ENCODE measurements at places on chromosomes 7 and 10. TPM values are rescaled to one million over a fixed set of nuclear protein-coding genes. Genes with fewer than 3 reads are reported as not detected.

GRCh38 chr10:126595160-126595559, 75.3 kb downstream of the C10orf90 start:
- no peak overlapping the region for H3K27ac ChIP-seq
- H3K27me3 ChIP-seq = no peaks in the 10 kb centered on the region
- DNase-seq = no peak
- H3K36me3 ChIP-seq = no peaks in the 10 kb centered on the region
- no peak overlapping the region for H3K4me3 ChIP-seq

DNA sequence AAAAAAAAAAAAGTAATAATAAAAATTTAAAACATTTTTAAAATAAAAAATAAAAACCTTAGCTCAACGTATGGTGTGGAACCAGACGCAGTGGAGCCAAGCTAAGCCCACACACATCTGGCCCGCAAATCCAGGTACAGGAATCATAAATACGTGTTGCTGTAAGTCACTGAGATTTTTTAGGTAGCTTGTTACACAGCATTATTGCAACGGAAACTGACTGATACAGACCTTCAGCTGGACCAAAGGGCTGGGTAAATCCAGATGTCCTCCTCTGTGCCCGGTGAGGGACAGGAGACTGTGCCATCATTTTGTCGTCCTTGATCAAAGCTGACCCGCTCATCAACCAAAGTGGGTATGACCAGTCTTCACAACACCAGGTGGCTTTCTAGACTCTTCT, 104.9 kb downstream of the TMEM130 start:
- no peaks in the 10 kb centered on the region for H3K4me1 ChIP-seq
- no peaks in the 10 kb centered on the region for H3K36me3 ChIP-seq
- no peaks in the 10 kb centered on the region for H3K27me3 ChIP-seq
- no peak overlapping the region for H3K27ac ChIP-seq
- DNase-seq = no peak

- H3K27me3 ChIP-seq = no peaks in the 10 kb centered on the region
- no peak overlapping the region for H3K4me3 ChIP-seq
- no peak overlapping the region for H3K27ac ChIP-seq
- no peaks in the 10 kb centered on the region for H3K36me3 ChIP-seq
- DNase-seq = no peak
These were observed 268.3 kb downstream of the ARHGAP12 start for GRCh38 chr10:31660300-31660699.

- H3K4me1 ChIP-seq = no peaks in the 10 kb centered on the region
- no peak for DNase-seq
- no peaks in the 10 kb centered on the region for H3K36me3 ChIP-seq
These were observed 27.1 kb upstream of the SEMA3C start for GRCh38 chr7:80945976-80946375.

DNA sequence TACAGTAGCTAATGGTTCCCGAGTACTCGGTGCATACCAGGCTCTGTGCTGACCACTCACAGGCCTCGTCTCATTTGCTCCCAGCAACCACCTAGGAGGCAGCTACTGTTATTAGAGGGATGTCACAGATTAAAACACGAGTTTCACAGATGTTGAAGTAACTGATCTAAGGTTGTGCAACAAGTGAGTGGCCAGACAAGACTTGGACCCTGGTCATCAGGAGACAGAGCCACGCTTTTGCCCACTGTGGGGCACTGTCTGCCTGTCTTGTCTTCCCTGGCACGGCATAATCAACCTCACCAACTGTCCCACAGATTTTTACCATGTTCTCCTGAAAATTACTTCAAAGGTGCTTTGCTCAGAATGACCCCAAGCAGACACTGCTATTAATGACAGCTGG, 111.6 kb upstream of the HABP2 start:
- no peaks in the 10 kb centered on the region for H3K4me1 ChIP-seq
- DNase-seq = no peak
- no peak overlapping the region for H3K27ac ChIP-seq
- no peaks in the 10 kb centered on the region for H3K36me3 ChIP-seq

DNA sequence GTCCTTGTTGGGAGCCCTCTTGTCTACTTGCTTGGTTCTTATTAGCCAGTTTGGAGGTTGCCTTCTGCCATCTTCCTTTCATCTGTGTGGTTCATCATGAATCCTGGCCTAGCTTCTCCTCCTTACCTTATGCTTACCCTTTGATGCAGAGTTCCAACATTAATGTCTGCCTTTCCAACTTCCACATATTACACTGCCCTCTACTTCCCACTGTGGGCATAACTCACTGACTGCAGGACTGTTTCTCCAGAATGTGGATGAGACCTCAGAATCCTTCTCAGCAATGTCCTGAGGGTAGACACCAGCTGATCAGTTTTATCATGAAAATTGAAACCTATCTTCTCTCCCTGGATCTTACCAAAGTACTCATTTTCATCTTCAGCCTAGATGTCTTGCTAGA, 491.0 kb downstream of the LRMDA start:
- no peak overlapping the region for H3K27ac ChIP-seq
- DNase-seq = no peak
- H3K36me3 ChIP-seq = no peaks in the 10 kb centered on the region
- no peaks in the 10 kb centered on the region for H3K4me1 ChIP-seq
- H3K27me3 ChIP-seq = no peaks in the 10 kb centered on the region
- no peak overlapping the region for H3K4me3 ChIP-seq

DNA sequence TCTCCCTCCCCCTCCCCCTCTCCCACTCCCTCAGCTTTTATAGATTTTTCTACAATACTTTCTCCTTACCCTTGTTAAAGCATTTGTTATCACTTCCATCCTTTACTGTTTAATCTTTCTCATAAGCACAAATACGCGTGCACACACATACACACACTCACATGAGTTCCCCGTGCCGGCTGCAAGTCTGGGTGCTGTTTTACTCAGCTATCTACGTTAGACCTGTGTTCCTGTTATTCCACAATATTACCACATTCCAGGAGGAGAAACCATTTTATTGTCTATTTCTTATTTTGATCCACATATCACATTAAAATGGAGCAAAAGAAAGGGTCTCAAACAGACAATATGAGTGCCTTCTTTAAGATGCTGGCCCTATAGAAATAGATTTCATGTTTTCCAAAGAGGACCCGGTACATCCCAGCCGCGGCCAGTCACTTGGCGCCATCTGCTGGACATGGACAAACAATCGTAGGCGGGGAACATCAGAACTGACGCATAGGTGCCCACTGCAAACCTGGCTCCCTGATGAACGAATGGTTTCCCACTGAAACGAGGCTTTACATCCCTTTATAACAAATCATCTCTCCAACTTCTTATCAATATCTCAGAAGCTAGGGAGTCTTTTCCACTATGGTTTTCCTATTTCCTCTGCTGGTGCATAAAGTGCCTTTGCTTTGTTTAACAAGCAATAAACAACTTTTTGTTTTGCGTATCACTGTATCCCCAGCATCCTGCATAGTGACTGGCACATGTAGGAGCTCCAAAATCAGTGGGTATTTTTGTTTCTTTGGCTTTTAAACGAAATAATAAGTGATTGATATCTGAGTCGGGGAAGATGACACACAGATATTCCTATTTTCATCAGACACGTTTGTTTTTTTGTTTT, 25.2 kb upstream of the OPTN start:
- peak; percentile 25 for DNase-seq
- no peaks in the 10 kb centered on the region for H3K36me3 ChIP-seq
- no peaks in the 10 kb centered on the region for H3K27me3 ChIP-seq
- peaks cover under 1% of the 10 kb centered on the region for H3K4me1 ChIP-seq
- H3K4me3 ChIP-seq = no peak overlapping the region

GRCh38 chr10:88920198-88920597, 32.4 kb downstream of the ACTA2 start:
- H3K4me1 ChIP-seq = no peaks in the 10 kb centered on the region
- no peaks in the 10 kb centered on the region for H3K27me3 ChIP-seq
- H3K4me3 ChIP-seq = no peak overlapping the region
- no peak overlapping the region for H3K27ac ChIP-seq
- H3K36me3 ChIP-seq = no peaks in the 10 kb centered on the region
- DNase-seq = no peak

DNA sequence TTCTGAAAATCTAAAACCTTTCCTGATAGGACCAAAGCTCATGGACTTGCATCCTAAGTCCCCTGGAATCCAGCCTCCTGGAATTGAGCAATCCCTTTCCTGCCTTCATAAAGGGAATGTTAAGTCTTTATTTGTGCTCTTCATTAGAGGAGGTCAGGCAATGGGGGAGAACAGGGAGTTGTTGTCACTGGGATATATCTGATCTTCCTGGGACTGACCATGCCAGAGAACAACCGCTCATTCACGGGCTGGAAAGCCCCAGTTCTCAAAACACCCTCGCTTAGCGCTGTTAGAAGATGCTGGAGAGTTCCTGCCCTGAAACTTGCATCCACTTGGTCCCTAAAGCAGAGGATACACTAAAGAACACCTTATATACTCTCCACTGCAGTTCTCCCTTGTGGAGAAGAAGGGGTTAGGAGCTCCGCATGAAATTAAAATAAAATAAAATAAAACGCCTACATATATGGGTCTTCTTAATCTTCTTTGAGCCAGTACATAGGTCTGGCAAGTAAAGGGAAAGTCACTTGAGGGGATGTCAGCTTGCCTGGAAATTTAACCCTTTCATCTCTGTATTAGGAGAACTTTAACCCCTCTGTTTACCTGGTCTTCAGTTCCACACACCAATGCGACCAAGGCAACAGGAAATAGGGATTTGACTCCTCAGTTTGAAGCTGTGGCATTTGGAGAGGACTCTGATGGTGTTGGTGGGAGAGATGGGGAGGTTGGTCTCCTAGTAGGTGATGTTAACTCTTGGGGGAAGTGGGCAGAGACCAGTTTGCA, 1.2 kb downstream of the SORCS1 start:
- no peaks in the 10 kb centered on the region for H3K36me3 ChIP-seq
- peak overlapping the region; percentile 59 for H3K4me3 ChIP-seq
- no peak overlapping the region for H3K27ac ChIP-seq
- no peak for DNase-seq
- peaks cover 12% of the 10 kb centered on the region for H3K4me1 ChIP-seq

GRCh38 chr10:98097175-98097574, 37.3 kb upstream of the R3HCC1L start:
- no peak overlapping the region for H3K4me3 ChIP-seq
- no peaks in the 10 kb centered on the region for H3K4me1 ChIP-seq
- no peaks in the 10 kb centered on the region for H3K27me3 ChIP-seq
- H3K27ac ChIP-seq = no peak overlapping the region

GRCh38 chr10:30816159-30816819, 186.7 kb upstream of the LYZL2 start:
- H3K36me3 ChIP-seq = no peaks in the 10 kb centered on the region
- no peak overlapping the region for H3K27ac ChIP-seq
- no peak for DNase-seq
- no peaks in the 10 kb centered on the region for H3K27me3 ChIP-seq
- H3K4me3 ChIP-seq = no peak overlapping the region

- H3K27me3 ChIP-seq = no peaks in the 10 kb centered on the region
- peaks cover 3% of the 10 kb centered on the region for H3K36me3 ChIP-seq
- no peak overlapping the region for H3K27ac ChIP-seq
These were observed 144.2 kb upstream of the NRP1 start for GRCh38 chr10:33478675-33479125.

DNA sequence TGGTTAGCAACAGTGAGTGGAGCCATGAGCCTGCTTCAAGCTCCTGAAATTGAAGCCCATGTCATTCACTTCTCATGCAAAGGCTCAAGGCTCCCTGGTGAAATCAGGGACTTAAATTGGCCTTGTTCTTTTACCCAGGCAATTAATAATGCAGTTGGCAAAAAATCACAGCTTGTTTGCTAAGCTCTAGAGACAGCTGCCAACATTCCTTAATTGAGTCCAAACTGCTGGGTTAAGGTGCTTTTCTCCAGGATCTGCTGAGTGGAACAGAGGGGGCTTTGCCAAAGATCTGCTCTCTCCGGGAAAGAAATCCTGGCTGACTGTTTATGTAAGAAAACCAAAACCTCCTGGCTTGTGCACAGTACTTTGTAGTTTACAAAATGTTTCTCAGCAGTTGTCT, 257.6 kb upstream of the GHITM start:
- no peaks in the 10 kb centered on the region for H3K27me3 ChIP-seq
- DNase-seq = no peak
- H3K4me1 ChIP-seq = no peaks in the 10 kb centered on the region
- no peak overlapping the region for H3K27ac ChIP-seq
- H3K4me3 ChIP-seq = no peak overlapping the region

GRCh38 chr10:44006771-44007170, 358.1 kb upstream of the ZNF32 start:
- no peak overlapping the region for H3K4me3 ChIP-seq
- no peaks in the 10 kb centered on the region for H3K27me3 ChIP-seq
- H3K27ac ChIP-seq = no peak overlapping the region
- DNase-seq = no peak

GRCh38 chr7:131604841-131605279, 48.4 kb upstream of the PODXL start:
- no peaks in the 10 kb centered on the region for H3K27me3 ChIP-seq
- H3K36me3 ChIP-seq = no peaks in the 10 kb centered on the region
- H3K4me1 ChIP-seq = peaks cover 42% of the 10 kb centered on the region
- H3K4me3 ChIP-seq = peak overlapping the region; percentile 6
- peak overlapping the region; percentile 96 for H3K27ac ChIP-seq
- peak; percentile 88 for DNase-seq

GRCh38 chr7:47666164-47666862, 84.4 kb upstream of the TNS3 start:
- H3K27me3 ChIP-seq = no peaks in the 10 kb centered on the region
- no peak for DNase-seq
- H3K36me3 ChIP-seq = no peaks in the 10 kb centered on the region
- peaks cover 3% of the 10 kb centered on the region for H3K4me1 ChIP-seq

DNA sequence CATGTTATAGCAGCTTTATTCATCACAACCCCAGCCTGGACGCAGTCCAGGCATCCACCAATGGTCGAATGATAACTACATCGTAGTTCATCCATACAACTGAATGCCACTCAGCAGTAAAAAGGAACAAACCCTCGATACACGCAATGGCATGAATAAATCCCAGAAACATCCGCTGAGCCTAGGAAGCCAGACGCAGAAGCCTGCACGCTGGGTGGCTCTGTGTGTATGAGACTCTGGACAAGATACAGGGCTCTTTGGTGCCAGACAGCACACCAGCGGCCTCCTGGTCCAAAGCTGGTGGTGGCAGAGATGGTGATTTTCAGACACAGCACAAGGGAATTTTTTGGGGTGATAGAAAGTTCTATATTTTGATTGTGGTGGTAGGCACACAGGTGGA, 10.0 kb upstream of the CRYGN start:
- peaks cover 6% of the 10 kb centered on the region for H3K4me1 ChIP-seq
- H3K27me3 ChIP-seq = no peaks in the 10 kb centered on the region
- no peak for DNase-seq
- H3K27ac ChIP-seq = no peak overlapping the region

- DNase-seq = no peak
- H3K27me3 ChIP-seq = no peaks in the 10 kb centered on the region
- no peak overlapping the region for H3K4me3 ChIP-seq
These were observed 109.9 kb downstream of the SLC25A13 start for GRCh38 chr7:96211954-96212353.

GRCh38 chr10:49579621-49580020, 30.5 kb upstream of the SLC18A3 start:
- no peaks in the 10 kb centered on the region for H3K4me1 ChIP-seq
- no peaks in the 10 kb centered on the region for H3K36me3 ChIP-seq
- H3K27me3 ChIP-seq = no peaks in the 10 kb centered on the region
- DNase-seq = no peak

The NPC1L1 gene
- total RNA-seq = not detected

The IDE gene
- 52.7 TPM for total RNA-seq

The TET1 gene
- 68.5 TPM for total RNA-seq

The HMX3 gene
- total RNA-seq = 0.27 TPM

The PRR15 gene
- 7.9 TPM for total RNA-seq

The OR2A12 gene
- not detected for total RNA-seq

The PHKG1 gene
- total RNA-seq = 0.61 TPM

The WNT8B gene
- total RNA-seq = 0.67 TPM

The XPNPEP1 gene
- 61.1 TPM for total RNA-seq

The C10orf105 gene
- total RNA-seq = 0.48 TPM

All from H1 (cell line).